ENCODE measurements at places on chromosomes 3 and 15.
A peak's percentile ranks its signal among the peaks of the same experiment; 100 is the strongest.

DNA sequence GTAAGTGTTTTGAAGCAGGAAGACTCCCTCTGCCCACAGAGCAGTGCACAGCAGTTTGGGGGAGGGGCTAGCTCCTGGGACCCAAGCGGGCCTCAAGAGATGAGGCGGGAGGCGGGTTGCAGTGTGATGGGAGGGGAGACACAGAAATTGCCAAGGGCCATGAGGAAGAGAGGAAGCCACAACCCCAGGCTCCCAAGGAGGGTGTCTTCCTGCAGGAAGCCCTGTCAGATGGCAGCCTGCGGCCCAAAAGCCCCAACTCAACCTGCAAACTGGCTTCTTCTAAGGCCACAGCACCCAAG is 7.3 kb upstream of the ISLR2 start:
- DNase-seq: no peak

DNA sequence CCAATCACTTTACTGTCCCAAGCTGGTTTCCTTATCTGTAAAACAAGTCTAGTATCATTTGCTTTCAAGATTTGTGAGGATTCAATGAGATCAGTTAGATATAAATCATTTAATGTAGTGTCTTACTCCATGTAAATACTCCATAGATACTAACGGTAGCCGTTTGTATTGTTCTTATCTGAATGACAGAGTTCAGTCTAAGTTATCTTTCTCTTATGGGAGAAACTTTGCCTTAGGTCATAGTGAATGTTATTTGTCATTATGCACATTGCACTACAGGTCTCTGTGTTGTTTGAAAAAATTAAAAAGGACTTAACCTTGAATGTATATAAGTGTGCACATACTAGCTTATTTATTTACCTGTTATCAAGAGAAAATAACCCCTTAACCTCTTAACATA is 44.7 kb downstream of the MBNL1 start:
- DNase-seq: no peak

- DNase-seq: peak; percentile 24
Measured at GRCh38 chr3:16305111-16305541, 40.1 kb downstream of the OXNAD1 start.

DNA sequence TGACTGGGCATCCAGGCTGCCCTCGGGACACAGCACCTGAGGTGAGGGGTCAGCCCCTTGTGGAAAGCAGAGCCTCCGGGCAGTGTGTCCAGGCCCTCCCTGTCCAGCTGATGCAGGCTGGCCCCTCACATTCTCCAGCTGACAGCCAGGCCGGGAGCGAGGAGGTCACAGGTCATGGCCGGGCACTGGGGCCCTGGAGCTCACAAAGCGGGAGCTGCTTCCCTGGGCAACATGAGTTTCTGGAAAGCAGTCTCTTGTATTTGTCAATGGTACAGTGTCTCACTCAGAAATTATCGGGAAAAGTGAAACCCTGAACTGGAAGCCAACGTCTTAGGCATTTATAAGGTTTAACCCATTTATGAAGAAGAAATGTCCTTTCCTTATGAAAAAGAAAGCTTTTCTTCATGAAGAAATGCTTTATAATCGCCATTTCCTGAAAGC is 118.5 kb downstream of the OPA1 start:
- no peak for DNase-seq

- DNase-seq: no peak
Measured at GRCh38 chr3:44682182-44682896, 30.1 kb upstream of the ZNF502 start.

GRCh38 chr3:133426721-133427120 is 26.9 kb downstream of the BFSP2 start:
- no peak for DNase-seq

DNA sequence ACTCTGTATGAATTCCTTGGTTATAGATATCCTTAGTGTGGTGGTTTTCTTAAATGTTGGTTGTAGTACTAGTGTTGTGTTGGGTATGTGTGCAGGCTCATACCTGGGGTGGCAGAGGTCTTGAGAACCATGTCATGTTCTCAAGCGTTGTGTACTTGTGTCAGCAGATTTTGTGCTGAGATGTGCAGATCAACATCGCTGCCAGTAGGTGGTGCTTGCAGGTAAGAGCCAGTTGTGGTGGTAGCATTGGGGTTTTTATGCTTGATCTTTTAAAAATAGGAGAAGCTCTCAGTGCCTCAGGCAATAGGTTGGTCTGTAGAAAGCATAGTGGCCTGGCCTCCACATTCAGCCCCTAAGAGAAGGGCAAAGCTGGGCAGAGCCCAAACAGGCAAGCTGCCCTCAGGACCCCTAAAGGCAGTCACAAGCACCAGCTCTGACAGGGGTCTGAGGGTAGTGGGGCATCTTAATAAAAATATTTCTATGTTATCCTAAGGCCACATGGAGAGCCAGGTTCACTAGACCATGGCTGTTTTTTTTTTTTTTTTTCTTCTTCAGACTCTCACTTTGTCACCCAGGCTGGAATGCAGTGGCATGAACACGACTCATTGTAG is 164.0 kb downstream of the IL20RB start:
- peak; percentile 25 for DNase-seq

DNA sequence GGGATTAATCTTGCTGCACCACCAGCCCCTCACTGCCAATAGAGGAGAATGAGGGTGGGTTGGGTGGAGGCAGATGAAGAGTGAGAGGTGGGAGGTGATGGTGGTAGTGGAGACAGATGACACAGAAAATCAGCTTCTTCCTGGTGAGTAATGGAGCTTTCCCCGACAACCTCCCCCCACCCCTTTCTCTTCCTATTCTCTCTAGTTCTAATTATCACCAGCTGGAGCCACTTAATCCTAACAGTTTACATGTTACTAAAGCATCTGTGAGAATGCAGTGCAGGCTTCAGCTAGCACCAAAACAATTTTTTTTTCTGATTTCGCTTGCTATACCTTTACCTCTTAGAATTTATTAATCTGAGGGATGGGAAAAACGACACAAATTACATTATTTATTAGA is 116.1 kb upstream of the DNAJC19 start:
- no peak for DNase-seq

- no peak for DNase-seq
Measured at GRCh38 chr3:124858275-124858674, 28.9 kb downstream of the ITGB5 start.

- no peak for DNase-seq
Measured at GRCh38 chr15:33934396-33934795, 33.9 kb upstream of the CHRM5 start.

- no peak for DNase-seq
Measured at GRCh38 chr15:37572401-37572800, 362.0 kb upstream of the TMCO5A start.

GRCh38 chr15:80615783-80616391 is 79.2 kb upstream of the ABHD17C start:
- no peak for DNase-seq

DNA sequence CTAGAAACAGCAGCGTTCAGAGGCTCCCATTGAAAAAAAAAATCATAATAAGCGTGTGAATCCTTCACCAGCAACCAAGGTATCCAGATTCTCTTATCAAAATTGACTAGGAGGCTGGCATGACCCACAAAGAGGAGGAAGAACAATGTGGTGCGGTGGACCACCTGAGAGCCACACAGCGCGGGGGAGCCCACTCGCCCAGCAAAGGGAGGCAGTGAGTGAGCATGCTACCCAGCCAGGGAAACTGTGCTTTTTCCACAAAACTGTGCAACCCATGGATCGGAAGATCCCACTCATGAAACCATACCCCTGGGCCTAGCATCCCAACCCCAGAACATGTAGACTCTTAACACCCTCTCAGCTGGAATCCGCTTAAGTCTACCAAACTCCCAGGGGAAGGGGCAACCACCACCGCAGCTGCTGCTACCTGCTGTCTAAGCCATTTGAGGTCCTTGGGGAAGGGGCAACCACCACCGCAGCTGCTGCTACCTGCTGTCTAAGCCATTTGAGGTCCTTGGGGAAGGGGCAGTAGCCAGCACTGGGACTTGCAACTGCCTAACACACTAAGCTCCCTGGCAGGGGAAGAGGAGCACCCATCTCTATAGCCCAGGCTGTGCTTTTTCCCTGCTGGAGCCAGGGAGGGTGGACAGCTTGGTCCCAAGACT is 102.8 kb upstream of the CLDN18 start:
- DNase-seq: no peak

DNA sequence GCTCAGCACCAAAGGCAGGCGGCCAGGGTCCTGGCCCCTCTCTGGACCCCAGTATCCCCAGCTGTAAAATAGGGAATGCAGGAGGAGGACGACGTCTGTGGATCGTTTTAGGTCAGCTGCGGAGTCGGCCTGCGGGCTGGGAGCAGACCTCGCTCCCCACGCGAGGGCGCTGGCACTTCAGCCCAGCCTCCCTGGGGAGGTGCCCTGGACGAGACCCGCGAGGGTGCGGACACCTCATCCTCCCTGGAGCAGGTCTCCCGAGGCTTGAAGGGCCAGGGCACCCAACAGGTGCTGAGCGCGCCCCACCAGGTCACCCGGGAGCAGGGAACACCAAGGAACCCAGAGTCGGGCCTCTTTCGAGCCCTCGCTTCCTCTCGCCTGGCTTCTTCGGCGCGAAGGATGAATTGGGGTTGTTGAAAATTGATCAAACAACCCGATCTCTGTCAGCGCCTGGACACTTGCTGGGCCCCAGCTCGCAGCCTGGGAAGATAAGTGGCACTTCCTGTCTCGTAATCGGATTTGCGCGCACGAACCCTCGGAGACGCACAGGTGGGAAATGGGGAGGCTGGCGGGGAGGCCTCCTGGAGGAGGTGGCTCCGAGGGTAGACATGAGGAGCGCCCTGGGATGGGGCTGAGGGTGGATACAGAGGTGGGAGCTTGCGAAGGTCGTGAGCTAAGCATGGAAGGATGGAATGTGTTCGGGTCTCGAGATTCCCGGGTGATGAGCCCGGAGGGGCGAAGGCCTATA is 588 bp upstream of the VIPR1 start:
- DNase-seq: peak; percentile 56

DNA sequence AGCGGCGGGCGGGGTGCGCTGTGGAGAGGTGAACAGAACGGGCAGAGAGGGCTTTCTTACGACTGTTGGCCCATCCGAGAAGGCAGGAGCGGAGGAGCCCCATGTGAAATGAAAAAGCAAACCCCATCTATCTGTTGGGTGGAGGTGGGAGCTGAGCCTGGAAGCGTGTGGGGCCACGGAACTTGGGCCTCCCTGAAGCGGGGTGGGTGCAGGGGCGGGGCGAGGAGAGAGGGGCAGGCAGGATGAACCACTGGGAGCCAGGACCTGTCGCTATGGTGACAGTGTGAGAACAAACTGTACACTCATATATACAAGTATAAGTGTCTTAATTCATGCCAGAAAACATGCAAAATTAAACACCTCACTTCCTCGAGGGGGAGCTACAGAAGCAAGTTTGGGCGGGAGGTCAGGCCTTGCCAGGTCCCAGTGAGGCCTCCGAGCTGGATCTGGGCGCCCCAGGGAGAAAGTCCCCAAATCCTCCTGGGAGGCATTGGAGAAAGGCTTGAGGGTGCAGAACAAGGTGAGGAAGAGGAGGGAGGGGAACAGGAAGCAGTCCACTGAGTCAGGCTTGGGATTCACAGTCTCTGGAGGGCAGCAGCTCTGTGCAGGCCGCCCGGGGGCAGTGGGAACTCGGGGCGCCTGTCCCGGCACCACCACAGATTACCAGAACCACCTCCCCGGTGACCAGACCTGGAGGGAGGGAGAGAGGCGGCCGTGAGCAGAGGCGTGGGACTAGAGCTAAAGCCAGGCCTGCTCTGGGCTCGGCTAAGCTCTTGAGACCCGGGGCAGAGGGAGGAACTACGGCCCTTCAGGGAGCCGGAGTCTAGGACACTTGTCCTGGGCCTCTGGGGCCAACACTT is 34.8 kb downstream of the RBPMS2 start:
- DNase-seq: no peak

DNA sequence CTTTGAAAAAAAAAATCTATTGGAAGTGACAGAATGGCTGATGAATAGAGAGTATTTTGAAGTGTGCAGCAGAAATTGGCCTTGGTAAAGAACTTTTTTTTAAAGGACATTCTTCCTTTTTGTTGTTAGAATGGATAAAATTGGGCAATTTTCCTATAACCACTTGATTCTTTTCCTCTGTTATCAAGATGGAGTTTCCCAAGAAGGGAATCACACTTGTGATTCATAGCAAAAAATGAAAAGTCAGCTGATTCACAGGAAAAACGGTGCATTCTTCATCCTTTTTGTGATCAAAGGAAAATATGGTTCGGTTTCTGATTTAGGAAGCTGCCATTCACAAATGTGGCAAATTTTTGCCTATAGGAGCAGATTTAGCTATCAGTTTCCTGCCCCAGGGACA is 486.8 kb downstream of the GBE1 start:
- no peak for DNase-seq

GRCh38 chr3:31572236-31573004 is 39.7 kb downstream of the STT3B start:
- DNase-seq: no peak

GRCh38 chr15:98506711-98507110 is 141.6 kb upstream of the IGF1R start:
- no peak for DNase-seq

DNA sequence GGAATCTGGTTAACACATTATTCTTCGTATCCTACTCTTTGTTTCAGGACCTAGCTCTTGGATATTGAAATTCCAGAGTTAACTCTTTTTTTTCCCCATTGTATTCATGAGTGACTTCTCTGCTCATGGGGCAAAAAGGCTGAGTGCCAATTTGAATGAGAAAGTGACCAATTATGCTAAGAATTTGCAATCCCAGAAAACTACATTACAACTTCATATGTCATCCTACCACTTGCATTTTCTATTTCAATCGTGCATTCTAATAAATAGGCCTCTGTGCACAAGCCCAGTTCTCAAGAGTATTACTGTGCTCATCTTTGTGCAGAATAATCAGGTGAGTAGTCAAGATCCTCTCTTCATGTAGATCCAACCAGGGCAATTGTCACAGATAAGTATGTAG is 537.8 kb downstream of the OTOL1 start:
- DNase-seq: no peak

DNA sequence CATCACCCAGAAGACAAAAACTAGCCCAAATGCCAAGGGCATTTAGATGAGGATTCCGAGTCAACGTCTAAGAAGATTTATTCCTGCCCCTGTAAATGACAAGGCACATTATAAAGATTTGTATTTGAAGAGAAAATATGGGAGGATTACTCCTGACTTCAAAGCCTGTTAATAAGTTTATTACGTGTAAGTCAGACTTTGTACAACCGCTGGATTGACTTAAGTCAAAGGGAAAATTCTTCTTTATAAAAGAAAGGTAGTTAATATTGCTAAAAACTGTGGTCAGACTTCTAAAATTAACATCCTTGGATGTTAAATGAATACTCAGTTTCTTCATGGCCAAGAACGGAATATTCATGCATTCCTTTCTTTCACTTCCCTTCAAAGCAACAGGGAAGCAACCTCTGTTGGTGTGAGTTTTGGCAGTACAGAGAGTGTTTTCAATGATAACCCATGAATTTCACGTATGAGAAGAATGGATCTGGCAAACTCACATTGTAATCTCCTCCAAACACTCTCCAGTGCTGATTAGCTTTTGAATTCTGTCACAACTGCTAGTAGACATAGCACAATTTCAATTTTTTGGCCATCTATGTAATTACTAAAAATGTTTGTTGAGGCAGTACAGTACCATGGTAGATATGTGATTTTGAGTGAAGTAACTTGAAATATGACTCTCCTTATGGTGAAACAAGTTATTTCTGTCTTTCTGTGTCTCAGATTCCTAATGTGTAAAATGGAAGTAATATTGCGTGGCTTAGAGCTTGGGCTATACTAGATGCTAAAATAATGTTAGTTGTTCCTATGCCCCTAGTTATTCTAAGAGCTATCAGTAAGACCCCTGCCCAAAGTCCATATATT is 62.0 kb downstream of the PLD1 start:
- no peak for DNase-seq

All from GM06990 (cell line).